Activated T-cell treated with anti-CD3 and anti-CD28 coated beads for 1 hour (primary cell): ENCODE measurements at places on chromosomes 11 and 22.

DNA sequence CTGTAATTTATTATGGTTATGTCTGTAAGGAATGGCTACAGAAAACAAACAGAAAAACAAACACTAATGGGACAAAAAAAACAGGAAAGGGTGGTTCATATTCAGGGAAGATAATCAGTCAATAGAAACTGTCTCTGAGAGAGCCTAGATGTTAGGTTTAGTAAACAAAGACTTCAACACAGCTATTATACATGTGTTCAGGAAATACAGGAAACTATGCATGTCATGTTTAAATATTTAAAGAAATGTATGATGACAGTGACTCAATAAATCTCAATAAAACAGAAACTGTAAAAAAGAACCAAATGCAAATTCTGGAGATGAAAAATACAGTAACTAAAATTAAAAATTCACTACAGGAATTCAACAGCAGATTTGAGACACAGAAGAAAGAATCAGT, 76.0 kb downstream of the PACS1 start:
- DNase-seq: no peak

- no peak for DNase-seq
These were observed 6.2 kb upstream of the FAM83F start for GRCh38 chr22:39988386-39989114.

DNA sequence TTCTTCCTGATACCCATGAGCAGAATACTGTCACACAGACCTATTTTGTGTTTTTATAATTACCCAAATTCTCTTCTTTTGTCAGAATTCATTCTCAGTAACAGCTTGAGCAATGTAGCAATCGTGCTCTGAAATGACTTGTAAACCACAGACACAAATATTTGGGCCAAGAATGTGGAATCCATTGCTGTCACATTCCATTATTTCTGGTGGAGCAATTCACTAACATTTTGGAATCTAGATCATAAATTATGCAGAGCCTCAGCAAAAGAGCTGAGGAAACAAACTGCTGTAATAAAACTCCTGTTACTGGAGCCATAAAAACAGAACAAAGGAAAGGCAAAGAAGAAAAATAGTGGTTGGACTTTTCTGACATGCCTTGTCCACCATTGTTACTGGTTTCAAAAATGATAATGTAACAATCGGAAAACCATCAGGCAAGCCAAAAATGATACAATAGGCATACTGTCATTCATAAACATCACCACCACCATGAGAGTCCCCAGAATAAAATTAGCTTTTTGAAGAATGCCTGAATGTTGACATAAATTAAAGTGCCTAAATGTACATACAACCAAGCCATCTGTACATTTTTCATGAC, 223.4 kb upstream of the PITPNB start:
- DNase-seq: no peak

GRCh38 chr22:21087119-21087518, 41.4 kb downstream of the LRRC74B start:
- no peak for DNase-seq

DNA sequence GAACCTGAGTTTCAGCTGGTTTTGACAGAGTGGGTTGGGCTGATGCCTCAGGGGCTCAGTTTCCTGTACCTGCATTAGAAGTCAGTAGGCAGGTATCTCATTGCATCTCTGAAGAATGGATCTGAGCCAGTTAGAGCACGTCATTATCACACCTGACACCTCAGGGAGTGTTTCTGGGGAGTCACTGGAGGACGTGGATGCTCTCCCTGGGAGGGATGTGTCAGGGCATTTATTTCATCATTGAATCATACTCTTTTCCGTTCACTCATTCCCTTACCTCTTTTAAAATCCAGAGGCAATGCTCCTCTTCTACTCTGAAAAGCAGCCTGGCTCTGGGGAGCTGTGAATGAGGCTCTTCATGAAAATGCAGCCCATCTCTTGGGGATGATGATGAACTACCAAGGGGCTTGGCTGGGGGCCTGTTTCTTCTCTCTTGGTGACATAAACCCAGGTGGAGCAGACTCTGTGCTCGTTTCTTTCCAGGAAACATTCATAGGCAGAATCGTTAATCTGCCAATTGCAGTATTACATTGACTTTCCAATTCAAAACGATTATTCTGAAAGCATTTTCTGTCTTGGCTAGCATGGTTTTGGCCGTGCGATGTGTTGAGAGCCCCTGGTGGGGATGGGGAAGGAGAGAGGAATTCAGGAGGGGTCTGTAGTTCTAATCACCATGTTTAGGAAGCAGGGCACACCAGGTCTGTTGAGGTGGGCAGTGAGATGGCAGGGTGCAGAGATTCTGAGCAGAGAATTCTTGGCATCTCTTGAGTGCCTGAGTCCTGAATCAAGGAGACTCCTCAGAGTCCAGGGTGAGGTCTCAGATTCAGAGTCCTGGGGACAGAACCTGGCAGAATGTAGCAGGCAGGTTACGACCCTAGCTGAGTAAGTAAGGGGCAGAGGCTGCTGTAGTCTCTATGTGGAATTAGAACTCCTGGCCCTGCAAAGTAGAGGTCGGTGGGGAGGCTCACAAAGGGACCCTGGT, 12.6 kb downstream of the PARVA start:
- no peak for DNase-seq

- DNase-seq: no peak
These were observed 1.8 kb downstream of the SYT7 start for GRCh38 chr11:61578819-61579675.

GRCh38 chr11:122642971-122643370, 12.6 kb upstream of the UBASH3B start:
- DNase-seq: no peak

GRCh38 chr11:24206030-24206429, 290.8 kb upstream of the LUZP2 start:
- DNase-seq: no peak

DNA sequence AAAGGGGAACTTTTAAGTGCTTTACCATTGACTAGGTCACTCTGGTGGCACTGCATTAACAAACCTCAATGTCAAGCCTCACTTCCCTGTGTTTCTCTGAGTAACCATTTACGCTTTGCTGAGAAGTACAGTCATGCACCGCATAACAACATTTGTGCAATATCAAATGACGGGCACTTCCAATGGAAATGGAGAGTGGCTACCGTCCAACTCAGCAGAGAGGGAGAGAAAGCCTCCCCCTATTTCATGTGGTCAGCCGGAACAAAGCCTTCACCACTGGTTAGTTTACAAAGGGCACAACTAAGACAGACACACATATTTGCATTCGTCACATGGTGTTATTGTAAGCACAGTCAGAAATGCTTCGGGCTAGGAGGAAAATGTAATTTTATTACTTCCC, 117.3 kb downstream of the RASSF10 start:
- DNase-seq: no peak

GRCh38 chr11:12125609-12126149, 15.3 kb downstream of the MICAL2 start:
- no peak for DNase-seq

GRCh38 chr11:79762279-79762921, 321.6 kb upstream of the TENM4 start:
- DNase-seq: no peak

DNA sequence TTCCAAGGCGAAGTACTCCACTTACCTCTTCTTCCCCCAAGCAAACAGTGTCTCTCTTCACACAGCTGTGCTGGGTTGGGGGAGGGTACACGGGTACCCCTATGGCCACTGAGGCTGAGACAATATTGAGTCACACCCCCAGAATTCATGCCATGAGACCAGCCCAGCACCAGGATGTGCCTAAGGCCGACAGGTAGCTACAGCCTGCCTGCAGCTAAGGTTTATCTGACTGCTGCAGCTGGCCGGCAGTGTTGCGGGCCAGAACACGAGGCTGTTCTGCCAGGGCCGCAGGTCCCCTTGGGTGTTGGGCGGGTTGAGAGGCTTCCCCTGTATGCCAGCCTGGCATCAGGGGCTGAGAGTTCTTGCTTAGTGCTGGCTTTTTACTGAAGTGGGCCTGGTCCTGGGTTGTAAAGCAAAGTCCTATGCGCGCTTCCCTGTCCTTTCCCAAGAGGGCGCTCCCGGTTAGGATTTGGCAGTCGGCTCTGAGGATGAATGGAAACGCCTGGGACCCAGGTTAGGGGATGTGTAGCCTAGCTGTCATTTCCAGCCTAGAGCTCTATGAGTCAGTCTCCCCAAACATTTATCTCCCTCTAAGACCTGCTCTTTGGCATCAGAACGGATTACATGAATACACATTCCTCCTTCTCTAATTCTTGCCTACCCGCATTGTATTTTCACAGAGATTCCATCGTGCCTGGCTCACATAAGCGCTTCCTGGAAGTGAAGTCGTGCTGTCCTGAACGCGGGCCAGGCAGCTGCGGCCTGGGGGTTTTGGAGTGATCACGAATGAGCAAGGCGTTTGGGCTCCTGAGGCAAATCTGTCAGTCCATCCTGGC, 7.1 kb downstream of the USP18 start:
- DNase-seq: peak; percentile 22

- no peak for DNase-seq
These were observed 12.6 kb upstream of the UPB1 start for GRCh38 chr22:24482575-24482974.

- no peak for DNase-seq
These were observed 854.0 kb downstream of the BRD1 start for GRCh38 chr22:48973694-48974041.

- no peak for DNase-seq
These were observed 7.8 kb downstream of the PIM3 start for GRCh38 chr22:49968313-49968830.

GRCh38 chr22:38212442-38212841, 10.6 kb downstream of the MAFF start:
- DNase-seq: no peak

GRCh38 chr11:12053606-12054361, 45.4 kb upstream of the DKK3 start:
- no peak for DNase-seq

GRCh38 chr22:20087319-20088262, 7.5 kb downstream of the DGCR8 start:
- no peak for DNase-seq

DNA sequence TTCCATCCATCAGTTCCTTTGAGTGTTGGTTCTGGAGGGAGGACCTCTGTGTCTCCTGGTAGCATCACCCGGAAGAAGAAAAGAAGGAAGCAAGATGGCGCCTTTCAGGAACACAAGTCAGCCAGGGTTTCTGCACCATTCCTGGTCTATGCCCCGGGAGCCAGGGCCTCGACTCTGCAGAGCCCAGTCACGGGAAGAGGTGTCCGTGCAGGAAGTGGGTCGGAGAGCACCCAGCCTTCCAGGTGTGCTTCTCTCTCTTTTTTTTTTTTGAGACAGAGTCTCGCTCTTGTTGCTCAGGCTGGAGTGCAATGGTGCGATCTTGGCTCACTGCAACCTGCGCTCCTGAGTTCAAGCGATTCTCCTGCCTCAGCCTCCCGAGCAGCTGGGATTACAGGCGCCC, 21.2 kb downstream of the MRPL21 start:
- no peak for DNase-seq
